T-helper 2 cell treated with Interferon-gamma antibody and Interleukin-4, amounts not matched to agents 5 μg/mL and 100 μg/mL, for 36 hours (primary cell): ENCODE measurements at places on chromosomes 16 and 17.

DNA sequence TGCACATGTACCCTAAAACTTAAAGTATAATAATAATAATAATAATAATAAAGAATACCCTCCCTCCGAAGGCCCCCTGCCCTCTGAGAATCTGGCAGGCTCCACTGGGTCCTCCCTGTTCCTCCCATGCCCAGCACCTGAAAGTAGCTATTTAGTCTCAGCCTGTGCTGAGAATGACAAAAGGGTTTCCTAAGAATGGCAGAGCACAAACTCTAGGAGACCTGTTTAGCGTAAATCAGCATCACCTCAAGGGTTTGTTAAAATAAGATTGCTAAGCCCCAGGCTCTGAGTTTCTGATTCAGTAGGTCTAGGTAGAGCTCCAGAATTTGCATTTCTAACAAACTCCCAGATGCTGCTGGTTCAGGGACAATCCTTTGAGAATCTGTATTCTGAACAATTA lies 606.8 kb upstream of the CDH11 start:
- DNase-seq: no peak

GRCh38 chr17:5571281-5571680 lies 13.0 kb downstream of the NLRP1 start:
- DNase-seq: no peak

- peak; percentile 63 for DNase-seq
Measured at GRCh38 chr17:81926451-81927151, 934 bp downstream of the MAFG start.

DNA sequence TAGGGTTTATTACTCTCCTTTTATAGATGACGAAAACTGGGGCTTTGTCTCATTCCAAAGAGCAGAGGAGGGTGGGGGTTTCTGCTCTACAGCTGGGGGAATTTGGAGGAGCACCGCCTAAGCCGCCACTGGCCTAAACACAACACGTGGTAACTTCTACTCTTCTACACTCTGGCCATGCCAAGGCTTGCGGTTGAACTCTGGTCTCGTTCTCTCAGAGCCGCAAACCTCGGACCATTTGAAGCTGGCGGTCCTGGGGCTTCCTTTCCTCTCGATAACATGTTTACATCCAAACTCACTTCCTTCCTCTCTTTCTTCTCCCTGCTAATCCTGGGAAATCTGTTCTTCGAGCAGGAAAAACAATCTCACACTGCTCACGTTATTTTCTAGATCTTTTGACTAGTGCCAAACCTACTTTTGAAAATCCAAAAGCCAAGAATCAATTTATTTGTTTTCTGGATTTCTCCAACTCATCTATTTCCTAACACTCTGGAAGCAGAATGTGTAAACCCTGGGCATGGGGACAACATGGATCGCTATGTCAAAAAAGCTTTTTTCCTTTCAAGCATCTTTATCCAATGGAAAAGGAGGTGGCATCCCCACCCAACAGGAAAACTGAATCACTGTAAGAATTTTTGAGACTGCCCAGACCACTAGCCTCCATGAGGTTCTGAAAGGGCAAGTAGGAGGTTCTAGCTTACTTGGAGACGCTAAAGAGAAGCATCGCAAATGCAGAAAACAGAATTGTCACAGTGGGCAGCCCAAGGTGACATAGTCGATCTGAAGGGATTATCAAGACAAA lies 13.6 kb upstream of the EEF2K start:
- DNase-seq: peak; percentile 88

GRCh38 chr17:39173080-39173479 lies 7.1 kb upstream of the ARL5C start:
- no peak for DNase-seq

DNA sequence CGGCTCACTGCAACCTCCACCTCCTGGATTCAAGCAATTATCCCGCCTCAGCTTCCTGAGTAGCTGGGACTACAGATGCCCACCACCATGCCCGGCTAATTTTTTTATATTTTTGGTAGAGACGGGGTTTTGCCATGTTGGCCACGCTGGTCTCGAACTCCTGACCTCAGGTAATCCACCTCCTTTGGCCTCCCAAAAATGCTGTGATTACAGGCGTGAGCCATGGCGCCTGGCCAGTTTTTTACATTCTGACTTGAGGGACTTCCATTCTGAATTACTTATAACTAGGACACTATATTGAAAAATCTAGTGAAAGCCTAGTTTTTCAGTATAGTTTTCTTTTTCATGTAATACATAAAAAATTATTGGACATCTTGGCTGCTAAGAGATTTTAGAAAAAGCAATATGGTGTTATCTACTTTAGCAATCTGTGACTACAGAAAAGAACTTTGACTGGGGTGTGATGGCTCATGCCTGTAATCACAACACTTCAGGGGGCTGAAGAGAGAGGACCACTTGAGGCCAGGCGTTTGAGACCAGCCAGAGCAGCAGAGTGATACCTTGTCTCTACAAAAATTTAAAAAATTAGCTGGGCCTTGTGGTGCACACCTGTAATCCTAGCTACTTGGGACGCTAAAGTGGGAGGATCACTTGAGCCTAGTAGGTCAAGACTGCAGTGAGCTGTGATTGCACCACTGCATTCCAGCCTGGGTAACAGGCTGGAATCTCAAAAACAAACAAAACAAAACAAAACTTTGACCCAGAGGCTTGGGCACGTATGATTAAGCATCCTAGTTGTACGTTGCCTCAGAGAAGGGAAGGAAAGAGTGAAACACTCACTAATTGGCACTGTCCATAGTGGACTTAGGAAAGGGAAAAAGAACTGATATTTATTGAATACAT lies 26.8 kb upstream of the GOSR1 start:
- no peak for DNase-seq

DNA sequence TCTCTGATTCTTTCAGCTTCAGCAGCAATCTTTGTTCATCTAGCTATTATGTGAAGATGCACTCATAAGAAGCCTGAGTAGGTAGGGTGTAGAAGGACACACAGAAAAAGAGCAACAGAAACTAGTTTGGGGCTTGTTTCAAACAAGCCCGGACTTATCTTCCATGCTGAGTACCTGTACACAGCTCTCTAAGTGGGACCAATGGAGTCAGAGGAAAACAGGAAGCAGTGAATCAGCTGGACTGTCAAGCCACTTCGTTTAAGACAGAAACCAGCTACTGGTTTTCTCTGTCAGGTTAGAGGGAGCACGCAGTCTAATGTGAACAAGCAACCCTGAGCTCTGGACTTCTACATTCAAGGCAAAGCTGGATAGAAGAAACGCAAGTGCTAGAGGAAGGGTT lies 16.0 kb downstream of the MAP2K6 start:
- no peak for DNase-seq

- no peak for DNase-seq
Measured at GRCh38 chr16:60651346-60651745, 1384.9 kb downstream of the CDH8 start.

DNA sequence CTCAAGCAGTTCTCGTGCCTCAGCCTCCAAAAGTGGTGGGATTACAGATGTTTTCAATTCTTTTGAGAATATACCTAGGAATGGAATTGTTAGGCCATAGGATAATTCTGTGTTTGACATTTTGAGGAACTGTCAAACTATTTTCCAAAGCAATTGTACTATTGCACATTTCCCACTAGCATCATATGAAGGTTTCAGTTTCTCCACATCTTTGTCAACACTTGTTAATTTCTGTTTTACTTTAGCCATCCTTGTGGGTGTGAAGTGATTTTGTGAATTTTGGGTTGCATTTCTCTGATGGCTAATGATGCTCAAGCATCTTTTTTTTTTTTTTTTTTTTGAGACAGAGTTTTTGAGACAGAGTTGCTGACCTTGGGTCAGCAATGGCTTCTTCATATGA lies 6.2 kb downstream of the NT5M start:
- no peak for DNase-seq

DNA sequence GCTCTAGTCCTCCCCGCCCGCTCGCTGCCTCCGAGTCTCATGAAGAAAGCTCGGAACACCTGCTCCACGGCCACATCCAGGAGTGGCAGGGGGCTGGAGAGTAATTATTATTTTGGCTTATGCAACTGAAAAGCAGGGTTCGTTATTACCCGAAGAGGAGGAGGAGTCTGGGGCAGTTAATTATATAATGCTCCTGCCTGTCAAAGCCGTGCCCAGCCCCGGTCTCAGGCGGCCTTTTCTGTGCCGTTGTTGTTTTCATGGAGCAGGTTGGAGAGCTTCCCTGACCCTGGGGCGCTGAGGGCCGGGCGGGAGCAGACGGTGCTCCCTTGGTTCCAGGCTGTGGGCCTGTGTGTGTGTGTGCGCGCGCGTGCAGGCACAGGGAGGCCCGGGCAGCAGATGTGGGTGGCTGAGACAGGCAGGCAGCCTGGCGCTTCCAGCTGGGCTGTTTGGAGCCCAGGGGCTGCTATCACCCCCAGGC lies 2.4 kb downstream of the JPH3 start:
- DNase-seq: no peak

DNA sequence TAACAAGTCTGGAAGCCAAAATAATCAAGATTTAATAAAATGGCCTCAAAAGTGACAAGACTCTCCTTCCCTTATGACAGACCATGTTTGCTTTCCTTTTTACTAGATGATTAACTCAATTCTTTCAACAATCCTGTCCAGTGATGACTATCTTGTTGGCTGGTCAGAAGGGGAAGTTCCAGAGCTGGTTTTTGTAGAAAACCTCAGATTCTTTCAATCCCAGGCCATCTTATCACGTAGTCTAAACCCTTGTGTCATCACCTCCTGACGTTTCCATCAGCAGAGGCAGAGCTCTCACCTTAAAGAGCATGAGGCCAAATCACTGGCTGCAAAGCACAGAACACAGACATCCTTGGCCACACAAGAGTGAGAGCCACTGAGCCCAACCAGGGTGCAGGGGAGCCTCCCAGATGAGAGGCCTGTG lies 125.3 kb downstream of the ANKRD11 start:
- DNase-seq: no peak

- no peak for DNase-seq
Measured at GRCh38 chr17:6517062-6517461, 39.3 kb downstream of the PITPNM3 start.

- DNase-seq: no peak
Measured at GRCh38 chr16:48109475-48109874, 46.3 kb downstream of the ABCC12 start.

- no peak for DNase-seq
Measured at GRCh38 chr16:66508248-66508913, 41.5 kb downstream of the TK2 start.

GRCh38 chr16:3085868-3086595 lies 13.1 kb downstream of the ZSCAN10 start:
- no peak for DNase-seq

DNA sequence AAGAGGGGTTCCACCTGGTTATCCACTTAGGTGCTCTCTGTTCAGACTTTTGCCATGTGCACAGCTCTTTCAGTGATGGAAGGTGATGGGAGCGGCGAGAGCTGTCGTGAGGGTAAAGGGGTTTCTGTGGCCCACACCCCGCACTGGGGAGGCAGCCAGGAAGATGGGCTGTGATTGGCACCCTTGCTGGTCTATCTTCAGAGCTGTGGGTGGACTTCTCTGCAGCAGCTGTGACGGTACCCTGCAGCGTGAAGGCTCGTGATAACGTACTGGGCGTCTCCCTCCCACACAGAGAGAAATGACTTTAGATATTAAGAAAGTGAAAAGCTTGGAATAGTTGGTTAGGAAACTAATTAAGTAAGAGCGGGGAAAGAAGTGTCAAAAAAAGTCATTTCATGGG lies 45.8 kb downstream of the MPRIP start:
- no peak for DNase-seq

DNA sequence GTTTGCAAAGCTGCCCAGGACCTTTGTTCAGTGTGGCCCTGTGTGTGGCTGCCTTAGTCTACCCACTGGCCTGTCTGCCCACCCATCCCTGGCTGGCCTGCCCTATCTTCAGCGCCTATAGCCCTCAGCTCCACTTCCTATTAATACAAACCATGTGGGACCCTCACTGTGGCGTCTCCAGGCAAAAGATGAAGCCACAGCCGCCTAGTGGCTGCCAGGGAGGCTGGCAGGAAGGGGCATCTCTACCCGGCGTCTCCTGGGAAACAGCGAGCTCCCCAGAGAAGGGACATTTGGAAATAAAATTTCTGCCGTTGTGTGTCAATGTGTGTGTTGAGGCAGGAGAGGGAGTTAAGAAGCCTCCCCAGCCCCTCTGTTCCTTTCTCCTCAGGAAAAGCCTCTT lies 31.5 kb downstream of the NEUROD2 start:
- DNase-seq: no peak
